ENCODE measurements at places on chromosomes 4 and X.

DNA sequence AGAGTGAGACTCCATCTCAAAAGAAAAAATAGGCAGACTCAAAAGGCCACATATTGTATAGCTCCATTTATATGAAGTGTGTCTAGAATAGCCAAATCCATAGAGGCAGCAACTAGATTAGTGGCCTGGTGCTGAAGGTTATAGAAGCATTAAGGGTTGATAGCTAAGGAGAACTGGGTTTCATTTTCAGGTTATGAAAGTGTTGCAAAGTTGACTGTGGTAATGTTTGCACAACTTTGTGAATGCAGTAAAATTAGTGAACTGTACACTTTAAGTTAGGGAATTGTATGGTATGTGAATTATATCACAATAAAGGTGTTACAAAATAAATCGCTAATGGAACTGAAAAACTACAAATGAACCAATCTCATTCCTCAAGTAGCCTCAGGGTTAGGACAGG lies 28.3 kb downstream of the TXLNG start:
- DNase-seq = no peak

DNA sequence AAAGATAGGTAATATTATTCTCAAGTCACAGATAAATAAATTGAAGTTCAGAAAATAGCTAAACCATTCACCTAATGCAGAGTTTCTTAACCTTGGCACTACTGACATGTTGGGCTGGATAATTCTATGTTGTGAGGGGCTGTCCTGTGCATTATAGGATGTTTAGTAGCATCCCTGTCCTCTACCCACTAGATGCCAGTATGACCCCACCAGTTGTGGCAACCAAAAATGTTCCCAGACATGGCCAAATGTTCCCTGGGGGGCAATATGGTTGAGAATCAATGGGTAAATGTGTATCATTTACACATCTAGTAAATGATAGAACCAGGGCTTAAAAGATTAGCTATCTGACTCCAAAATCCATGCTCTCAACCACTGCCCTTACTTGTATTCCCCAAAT lies 140.9 kb downstream of the COL4A6 start:
- no peak for DNase-seq

GRCh38 chrX:20147561-20147960 lies 5.9 kb upstream of the EIF1AX start:
- no peak for DNase-seq

- no peak for DNase-seq
These were observed 226.9 kb downstream of the FSTL5 start for GRCh38 chr4:161936625-161937550.

GRCh38 chrX:86981326-86981879 lies 536.2 kb upstream of the KLHL4 start:
- DNase-seq = no peak

DNA sequence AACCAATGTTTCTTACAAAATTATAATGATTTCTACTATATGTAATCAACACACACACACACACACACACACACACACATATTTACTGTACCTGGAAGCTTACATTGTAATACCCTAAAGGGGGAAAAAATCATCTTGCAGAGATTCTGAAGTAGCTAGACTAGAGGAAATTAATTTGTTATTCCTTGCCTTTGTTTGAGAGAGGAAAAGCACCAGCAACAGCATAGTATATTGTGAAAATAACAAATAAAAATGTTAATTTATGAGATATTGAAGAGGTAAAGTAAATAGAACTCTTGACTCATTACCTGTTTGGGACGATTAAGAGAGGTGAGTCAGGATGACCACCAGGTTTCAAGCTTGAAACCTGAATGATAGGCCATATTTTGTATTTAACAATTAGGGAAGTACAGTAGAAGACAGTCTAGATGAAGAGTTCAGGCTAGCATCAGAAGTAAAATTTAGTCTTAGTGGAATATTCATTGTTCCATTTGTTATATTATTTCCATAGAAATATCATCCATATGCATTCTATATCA lies 873.4 kb upstream of the PCDH10 start:
- DNase-seq = no peak

All from right renal cortex interstitium (tissue), 3 donors.